ENCODE measurements at places on chromosomes 13 and 19. TPM values are rescaled to one million over a fixed set of nuclear protein-coding genes. Genes with fewer than 3 reads are reported as not detected.

- DNase-seq, result peak; percentile 61
Observed at GRCh38 chr19:33064458-33064791, 263 bp downstream of the RHPN2 start.

DNA sequence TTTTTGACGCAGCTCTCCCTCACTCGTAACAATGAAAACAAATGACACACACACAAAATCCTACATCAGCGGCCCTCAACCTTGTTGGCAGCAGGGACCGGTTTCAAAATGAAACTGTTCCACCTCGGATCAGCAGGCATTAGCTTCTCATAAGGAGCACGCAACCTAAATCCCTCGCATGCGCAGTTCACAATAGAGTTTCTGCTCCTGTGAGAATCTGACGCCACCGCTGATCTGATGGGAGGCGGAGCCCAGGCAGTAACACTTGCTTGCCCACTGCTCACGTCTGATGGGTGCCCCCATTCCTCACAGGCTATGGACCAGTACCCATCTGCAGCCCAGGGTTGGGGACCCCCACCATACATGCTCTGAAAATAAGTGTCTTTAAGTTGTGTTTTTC is 43.4 kb downstream of the DHRS12 start:
- DNase-seq, result no peak

DNA sequence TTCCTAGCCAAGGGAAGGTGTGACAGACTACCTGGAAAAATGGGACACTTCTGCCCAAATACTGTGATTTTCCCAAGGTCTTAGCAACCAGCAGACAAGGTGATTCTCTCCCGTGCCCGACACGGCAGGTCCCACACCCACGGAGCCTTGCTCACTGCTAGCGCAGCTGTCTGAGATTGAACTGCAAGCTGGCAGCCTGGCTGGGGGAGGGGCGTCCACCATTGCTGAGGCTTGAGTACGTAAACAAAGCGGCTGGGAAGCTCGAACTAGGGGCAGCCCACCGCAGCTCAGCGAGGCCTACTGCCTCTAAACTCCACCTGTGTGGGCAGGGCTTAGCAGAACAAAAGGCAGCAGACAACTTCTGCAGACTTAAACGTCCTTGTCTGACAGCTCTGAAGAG is 146.2 kb downstream of the UGGT2 start:
- no peak for DNase-seq

SOX21 gene
- not detected for total RNA-seq

DNA sequence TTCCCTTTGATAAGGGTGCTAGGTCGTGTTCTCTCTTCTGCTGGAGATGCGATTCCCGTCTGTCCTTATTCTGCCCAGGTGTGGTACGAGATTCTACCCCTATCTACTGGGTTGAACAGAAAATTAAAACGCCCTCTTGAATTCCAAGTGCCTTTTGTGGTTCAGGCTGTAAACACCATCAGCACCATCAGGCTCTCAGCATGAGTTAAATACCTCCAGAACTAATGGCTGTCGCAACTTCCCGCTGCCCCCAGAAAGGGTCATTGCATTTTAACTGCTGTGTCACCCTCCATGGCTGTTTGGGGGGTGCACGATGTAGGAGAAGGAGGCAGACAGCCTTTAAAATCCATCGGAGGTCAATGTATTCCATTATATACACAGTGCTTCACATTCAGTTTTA is 177.4 kb downstream of the OXGR1 start:
- no peak for DNase-seq

DPF1 gene
- total RNA-seq, result not detected

- DNase-seq, result no peak
Observed at GRCh38 chr13:109719962-109720646, 66.3 kb downstream of the IRS2 start.

ZNF606 gene
- 20.3 TPM for total RNA-seq

ADGRE2 gene
- 4.9 TPM for total RNA-seq

DNA sequence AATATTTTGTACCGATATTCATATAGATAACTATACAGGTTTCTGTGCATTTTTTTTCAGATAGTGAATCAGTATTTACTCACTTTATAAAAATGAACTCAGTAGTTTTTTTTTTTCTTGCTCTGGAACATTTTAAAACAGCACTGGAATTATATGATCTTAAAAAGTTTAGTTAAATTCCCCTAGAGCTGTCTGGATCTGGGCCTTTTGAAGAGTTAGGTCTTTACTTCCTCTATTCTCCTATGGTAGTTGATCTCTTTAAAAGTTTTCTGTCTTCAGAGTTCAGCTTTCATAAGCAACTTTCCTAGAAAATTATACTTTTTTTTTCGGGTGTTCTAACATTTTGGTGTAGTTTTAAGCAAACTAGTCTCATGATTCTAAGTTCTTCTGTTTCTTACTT is 21.8 kb upstream of the RBM26 start:
- no peak for DNase-seq

DNA sequence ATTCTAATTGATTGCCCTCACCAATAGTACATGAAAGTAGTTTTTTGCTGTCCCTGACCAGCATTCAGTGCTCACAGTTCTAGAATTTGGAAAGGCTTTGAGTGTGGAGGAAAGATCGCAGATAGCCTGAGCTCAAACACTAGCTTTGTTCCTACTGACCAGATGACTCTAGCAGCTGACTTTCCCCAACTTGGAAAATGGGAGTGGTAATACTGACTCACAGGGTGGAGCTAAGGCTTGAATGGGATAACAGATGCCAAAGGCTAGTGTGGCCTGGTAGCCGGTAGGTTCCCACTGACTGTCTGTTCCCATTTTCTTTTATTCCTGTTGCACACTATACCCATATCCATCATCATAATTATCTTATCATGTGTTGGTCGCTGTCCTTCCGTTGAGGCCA is 3.7 kb downstream of the ZSCAN22 start:
- DNase-seq, result no peak

DIRAS1 gene
- 0.45 TPM for total RNA-seq

DNA sequence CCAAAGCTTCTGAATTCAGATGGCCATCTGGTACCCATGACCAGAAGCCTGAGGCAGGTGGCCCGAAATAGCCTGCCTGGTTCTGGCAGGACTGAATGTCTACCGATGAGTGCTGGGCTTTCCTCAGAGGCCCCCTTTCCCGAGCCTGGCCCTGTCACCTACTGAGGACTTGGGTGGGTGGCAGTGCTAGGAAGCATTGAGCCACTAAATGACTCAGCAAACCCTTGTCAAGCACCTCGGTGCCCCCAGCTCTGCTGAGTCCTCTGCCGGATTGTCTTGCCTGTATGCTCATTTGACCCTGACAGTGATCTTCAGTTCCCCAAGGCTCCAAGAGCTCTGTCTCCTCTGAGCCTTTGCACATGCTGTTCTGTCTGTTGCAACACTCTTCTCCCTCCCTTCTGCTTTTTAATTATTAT is 17.9 kb downstream of the PPP1R37 start:
- DNase-seq, result no peak

DNA sequence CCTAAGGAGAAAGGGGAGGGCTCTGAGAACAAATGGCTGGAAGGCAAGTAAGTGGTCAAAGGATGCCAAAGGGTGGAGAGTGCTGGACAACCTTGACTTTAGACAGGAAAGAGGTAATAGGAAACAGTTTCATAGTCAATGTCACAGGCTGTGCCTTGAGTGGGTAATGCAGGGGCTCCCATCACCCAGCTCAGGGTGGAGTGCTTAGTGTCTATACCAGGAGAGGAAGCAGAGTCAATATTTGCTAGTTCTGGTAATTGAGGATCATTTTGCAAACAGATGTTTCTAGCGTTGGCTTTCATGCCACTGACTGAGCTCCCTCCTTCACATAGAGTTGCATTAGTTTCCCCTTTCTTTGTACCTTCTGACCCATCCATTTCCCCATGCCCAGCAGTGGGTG is 64.6 kb upstream of the KL start:
- no peak for DNase-seq

LIM2 gene
- total RNA-seq, result not detected

ONECUT3 gene
- not detected for total RNA-seq

DNA sequence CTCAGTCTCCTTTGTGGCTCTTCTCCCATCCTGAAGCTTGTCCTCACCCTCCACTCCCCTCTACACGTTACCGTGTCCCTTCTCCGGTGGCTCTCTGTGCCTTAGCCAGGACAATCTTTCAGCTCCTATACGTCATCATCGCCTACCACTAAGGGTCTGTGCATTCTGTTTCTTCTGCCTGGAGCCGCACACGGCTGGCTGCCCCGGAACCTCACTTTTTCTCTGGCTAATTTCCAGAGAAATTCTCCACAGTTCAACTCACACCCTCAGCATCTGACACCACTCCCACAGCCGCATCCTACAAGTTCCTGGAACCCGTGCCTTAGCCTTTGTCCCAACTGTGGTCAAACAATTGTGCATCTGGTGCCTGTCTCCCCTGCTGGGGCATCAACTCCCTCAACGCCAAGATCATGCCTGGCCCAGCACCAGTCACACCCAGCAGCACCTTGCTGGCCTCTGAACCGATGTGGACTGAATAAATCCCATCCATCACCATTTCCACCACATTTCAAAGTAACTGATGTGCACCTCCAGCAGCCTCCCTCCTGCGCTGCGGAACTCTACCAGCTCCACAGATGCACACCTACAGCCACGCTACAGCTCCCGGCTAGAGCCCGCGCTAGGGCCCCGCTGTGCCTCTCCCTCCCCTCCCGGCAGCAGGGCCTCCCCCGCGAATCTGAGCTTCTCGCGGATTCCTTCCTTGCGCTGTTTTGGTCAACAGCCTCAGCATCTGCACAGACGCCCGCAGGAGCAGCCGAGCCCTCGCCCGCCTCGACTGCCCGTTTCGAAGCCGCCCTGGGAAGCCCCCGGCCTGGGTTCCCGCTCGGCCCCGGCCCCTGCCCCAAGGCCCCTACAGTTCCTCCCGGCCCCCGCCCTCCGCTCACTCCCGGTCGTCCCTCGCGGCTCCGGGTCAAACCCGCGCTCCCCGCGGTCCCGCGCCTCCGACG is 689 bp downstream of the DCUN1D2 start:
- DNase-seq, result peak; percentile 76

GRCh38 chr19:18683958-18684641 is 620 bp downstream of the CRTC1 start:
- no peak for DNase-seq

GRCh38 chr13:48437371-48437770 is 24.5 kb upstream of the LPAR6 start:
- peak; percentile 85 for DNase-seq

DNA sequence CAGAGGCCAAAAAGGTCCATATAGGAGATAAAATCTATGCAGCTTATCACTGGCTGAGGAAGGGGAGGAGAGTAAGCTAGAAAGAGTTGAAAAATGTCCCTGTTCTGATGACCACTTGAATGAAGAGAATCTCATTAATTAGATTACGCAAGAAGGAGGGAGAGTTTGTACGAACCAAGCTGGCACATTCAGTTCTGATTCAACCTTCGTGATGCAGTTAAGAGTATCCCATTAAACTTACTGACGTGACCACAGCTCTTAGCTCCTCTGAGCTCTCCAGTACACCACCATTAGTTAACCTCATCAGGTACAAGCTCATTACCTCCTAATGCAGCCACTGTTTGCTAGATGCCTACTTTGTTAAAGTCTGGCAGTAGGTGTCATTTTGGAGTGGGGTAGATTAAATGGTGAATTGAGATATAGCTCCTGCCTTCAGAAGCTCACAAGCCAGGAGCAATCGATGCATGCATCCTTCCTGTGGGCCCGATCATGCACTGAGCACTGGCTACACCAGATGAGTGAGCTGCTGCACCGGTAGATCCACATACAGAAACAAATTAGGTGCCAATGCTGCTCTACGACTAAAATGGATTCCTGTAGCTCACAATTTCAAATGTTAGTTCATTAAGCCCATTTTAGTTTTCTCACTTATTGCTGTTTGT is 458.3 kb downstream of the COG6 start:
- no peak for DNase-seq

- no peak for DNase-seq
Observed at GRCh38 chr19:13120817-13121216, 2.8 kb downstream of the NACC1 start.

GRCh38 chr13:108494991-108495645 is 134.3 kb upstream of the MYO16 start:
- DNase-seq, result no peak

- no peak for DNase-seq
Observed at GRCh38 chr13:93289053-93289452, 62.4 kb downstream of the GPC6 start.

DNA sequence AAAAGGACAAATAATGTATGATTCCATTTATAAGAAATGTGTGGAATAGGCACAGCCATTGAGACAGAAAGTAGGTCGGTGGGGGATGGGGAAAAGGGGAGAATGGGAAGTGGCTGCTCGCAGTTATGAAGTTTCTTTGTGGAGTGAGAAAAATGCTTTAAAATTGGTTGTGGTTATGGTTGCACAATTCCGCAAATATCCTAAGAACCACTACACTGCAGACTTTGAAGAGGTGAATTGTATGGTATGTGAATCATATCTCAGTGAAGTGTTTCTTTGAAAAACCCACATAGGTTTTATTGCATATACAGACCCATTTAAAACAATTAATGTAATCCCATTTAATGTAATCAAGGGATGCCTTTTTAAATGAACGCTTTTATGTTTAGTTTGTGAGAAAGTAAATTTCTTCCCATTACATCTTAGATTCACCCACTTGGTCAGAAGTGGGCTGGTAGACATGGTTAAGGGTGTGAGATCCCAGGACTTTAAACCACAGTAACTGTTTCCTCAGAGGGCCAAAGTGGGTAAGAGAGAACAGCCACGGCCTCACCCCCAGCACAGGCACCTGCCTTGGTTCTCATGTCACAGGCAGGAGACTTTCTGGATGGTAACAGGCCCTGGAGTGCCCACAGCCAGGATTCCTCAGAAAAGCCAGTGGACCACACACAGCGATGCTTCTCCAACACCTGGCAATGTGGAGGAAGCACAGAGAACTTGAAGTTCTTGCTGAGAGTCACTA is 119.3 kb upstream of the GJB6 start:
- no peak for DNase-seq

DNA sequence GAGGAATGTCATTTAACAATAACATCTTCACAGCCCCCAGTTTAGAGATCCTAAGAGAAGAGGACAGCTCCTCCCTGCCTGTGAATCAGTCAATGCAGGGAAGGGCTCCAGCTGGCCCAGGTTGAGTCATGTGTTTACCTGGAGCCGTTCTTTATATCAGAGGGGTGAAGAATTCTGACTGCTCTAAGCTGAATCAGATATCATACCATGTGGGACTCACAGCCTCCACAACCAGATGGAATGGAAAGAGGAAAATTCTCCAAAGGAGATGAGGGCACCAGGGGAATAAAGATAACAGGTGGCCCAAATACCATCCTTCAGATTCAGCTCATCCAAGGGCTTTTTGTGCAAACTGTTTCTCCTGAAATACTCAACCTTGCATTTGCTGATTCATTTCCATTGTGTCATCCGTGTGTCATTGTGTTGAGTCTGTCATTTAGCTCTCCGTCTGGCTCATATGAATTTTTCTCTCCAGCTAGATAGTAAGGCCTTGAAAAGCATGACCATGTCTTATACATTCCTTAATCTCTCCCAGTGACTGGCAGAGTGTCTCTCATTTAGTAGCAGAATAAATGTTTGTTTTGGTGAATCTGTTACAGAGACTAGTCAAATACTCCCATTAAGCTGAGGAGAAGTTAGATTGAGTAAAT is 217.9 kb downstream of the RFC3 start:
- no peak for DNase-seq
